ENCODE measurements at places on chromosomes 4 and X.

- no peak for DNase-seq
These were observed 1347.1 kb upstream of the PABPC4L start for GRCh38 chr4:135548711-135549110.

GRCh38 chrX:24934279-24934678 lies 81.5 kb downstream of the ARX start:
- DNase-seq, result no peak

GRCh38 chr4:172141025-172141424 lies 327.8 kb downstream of the GALNTL6 start:
- no peak for DNase-seq

DNA sequence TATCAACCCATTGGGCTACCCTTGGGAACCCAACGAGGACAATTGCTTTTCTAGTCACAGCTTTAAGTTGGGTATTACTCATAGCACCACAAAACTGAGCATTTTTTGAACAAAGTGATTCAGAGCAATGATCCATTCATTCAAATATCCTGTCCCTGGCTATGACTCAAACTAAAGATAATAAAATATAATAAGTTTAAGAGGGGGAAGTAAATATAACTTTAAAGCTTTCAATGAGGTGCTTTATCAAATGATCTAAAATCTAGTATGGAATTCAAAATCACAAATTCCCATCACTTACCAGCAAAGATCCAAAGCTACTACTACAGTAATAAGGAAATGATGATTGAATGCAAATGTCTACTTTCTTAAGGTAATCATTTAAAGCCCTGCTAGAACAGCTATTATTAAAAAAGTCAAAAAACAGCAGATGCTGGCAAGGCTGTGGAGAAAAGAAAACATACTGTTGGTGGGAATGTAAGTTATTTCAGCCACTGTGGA lies 39.8 kb upstream of the S100G start:
- no peak for DNase-seq

DNA sequence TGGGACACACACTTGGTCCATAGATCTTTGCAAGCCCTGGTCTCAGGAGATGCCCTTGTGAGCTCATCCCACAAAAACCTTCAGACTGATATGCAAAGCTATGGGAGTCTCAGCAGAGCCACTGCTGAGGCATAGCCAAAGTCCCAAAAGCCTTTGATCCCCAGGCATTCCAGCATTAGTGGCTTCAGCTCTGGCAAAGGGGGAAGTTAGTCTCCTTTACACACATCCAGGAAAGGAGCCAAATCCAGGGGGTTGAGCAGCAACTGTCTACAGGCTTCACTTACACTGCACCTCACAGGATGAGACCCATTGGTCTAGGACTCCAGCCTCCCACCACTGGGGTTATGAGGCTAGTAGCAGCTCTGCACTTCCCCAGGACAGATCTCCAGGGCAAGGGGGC lies 14.0 kb downstream of the PF4 start:
- no peak for DNase-seq

DNA sequence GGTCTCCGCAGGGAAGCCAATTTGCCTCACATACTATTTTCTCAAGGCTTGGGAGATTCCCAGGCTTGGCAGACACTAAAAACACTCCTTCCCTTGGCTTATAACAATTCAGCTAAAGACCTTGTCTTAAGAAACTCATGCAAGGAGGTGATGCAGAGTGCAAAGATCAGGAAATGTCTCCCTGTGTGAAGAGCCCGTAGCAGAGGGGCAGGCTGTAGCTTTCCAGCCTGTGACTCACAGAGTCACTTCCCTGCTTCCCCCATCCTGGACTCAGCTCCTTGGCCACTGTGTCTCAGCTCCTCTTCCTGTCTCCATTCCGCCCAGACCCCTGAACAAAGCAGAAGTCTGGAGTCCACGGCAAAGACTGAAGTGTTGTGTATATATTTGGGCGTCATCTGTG lies 56.1 kb downstream of the KDR start:
- DNase-seq, result no peak

DNA sequence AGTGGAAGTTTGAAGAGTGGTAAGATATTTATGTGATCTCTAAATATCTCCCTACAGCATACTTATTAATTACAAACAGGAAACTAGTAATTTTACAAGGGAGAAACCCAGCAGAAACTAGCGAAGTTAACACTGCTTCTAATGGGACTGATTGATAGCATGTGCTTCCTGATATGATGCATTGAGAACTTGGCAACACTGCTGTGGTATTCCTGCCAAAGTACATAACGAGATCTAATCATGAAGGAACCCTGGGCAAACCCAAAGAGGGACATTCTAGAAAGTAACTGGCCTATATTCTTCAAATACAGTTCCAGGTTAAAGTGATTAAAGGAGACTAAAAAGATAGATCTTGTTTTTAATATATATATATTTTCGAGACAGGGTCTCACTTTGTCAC lies 4.6 kb upstream of the GPR34 start:
- no peak for DNase-seq

- no peak for DNase-seq
These were observed 93.6 kb downstream of the GPR143 start for GRCh38 chrX:9671998-9672397.

GRCh38 chr4:47406408-47406807 lies 57.1 kb downstream of the COMMD8 start:
- DNase-seq, result peak; percentile 3

GRCh38 chrX:150643271-150643670 lies 49.9 kb upstream of the MTMR1 start:
- DNase-seq, result no peak

DNA sequence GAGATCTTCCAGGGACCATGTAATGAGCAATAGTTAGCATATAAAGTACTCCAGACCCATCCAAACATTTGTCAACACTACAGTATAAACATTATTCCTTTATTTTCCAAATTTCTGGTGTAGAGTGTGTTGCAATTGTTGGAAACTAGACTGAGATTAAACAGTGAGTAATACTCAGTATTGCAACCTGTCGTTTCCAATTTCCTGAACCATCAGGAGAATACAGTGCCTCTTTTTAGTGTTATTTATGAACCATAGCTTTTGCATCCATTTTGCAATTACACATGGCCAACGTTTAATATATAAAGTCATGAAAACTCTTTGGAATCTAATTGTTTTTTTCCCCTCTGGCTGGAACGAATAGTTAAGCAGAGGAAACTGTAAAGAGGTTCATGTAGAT lies 58.3 kb upstream of the DHRSX start:
- no peak for DNase-seq

DNA sequence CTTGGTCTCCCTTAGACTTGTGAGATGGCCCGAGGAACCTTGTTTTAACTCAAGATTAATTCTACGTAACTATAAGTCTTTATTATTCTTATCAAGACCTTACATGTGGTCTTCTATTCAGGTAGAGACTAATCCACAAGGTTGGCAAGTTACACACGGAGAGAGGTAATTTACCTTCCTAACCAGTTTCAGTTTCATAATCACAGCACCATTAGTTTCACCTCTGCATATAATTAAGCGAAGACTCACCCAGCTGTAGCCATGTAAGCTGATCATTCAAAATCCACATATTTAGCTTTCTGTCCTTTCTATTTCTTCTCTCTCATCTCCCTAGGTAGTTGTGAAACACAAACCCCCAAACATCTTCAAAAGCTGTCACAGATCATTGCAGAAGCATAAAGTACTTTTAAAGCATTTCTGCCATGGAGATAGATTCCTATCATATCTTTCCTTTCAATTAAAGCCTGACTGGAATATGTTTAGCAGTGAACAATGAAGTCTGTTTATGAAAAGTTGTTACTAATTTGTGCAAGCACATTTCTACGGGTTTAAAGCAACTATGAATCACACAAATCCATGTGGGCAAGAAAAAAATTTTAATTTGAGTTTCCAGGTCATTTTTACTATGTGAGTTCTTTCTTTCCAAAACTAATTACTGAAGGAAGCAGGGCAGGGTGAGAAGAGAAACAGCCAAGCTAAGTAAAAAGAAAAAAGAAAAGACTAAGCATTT lies 78.5 kb downstream of the BTC start:
- no peak for DNase-seq

DNA sequence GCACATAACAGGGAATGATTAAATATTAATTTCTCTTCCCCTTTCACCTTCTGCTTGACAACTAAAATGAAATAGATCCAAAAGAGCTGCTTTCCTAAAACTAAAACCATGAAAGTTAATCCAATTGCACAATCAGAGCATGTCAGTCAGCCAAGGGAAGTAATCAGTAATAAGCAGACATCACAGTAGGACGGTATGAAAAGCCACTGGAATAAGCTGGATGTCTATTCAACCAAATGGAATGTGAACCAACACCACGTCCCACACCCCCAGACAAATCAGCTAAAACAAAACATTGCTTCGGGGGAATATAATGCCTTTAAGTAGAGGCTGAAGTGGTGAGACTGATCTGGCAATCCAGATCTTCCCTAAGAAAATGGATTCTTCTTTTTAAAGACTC lies 859.4 kb upstream of the FTHL17 start:
- no peak for DNase-seq

DNA sequence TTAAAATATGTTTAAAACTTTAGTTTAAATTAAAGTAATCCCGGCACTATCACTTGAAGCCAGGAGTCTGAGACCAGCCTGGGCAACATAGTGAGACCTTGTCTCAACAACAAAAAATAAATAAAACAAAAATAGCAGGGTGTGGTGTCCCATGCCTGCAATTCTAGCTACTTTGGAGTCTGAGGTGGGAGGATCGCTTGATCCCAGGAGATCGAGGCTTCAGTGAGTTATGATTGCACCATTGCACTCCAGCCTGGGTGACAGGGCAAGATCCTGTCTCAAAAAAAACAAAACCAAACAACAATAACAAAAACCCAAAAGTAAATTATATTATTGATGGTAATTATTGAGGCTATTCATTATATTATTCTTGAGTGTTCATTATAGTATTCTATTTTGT lies 9.9 kb upstream of the PDLIM5 start:
- no peak for DNase-seq

DNA sequence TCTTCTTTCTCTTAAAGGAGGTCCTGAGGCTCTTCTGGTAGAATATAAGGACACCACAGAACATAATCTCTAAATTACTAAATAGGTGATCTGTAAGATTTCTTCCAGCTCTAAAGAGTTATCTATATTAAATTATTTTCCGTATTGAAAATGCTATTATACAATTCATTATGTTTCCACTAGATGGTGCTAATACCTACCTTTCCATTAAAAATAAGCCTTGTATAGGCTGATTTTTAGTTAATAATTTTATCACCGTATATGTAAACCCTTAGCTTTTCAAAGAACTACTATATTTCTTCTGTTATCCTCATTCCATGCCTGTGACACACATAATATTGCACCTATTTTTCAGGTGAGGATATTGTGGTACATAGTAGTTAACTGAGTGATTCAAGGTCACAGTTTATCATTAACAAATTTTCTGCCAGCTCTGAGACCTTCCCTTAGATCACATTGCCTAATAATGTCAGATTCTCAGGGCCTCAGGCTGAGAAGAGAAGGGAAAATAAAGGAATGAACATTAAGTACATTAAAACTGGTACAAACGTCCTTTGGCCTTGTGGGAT lies 138.8 kb downstream of the TEX11 start:
- DNase-seq, result peak; percentile 2

DNA sequence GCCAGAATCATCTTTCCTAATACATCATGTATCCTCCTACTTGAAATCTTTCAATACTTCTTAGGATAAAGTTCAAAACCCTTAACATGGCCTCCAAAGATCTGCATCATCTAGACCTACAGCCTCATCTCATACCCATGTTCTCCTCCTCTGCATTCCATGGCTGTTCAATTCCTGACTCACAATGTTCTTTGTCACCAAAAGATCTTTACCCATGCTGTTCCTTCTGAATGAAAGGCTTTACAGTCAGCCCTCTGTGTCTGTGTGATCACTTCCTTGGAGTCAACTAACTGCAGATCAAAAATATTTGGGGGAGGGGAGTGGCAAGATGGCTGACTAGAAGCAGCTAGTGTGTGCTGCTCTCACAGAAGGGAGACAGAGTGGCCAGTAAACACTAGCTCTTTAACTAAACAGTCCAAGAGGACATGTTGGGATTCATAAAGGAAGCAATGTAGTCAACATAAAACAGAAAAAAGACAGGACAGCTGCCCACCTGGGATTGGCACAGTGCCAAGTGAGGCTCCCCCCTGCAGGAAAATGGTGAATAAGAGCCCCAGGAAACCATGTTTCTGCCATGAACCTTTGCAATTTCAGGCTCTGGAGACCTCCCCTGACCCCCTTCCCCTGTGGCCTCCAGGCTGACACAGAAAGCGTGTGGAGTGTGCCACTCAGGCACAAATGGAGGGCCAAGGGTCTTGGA lies 31.9 kb downstream of the CBR4 start:
- DNase-seq, result no peak

DNA sequence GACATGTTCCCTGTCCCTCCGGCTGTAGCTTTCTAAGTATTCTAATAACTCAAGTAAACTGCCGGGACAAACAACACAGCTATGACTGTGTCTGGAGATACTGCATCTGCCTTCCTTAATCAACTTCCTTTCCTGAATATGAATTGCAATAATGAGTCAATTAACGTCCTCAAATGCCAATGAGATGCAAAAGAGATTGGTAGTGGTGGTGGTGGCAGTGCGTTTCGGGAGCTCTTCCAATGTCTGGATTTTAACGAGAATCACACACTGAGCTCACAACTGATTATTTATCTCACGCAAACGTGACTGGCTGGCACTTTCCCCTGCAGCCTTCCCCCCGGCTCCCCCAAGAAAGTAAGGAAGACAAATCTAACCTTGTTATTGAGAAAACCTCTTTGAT lies 226.1 kb upstream of the GK2 start:
- no peak for DNase-seq

GRCh38 chr4:109574443-109574850 lies 14.4 kb downstream of the MCUB start:
- DNase-seq, result no peak

DNA sequence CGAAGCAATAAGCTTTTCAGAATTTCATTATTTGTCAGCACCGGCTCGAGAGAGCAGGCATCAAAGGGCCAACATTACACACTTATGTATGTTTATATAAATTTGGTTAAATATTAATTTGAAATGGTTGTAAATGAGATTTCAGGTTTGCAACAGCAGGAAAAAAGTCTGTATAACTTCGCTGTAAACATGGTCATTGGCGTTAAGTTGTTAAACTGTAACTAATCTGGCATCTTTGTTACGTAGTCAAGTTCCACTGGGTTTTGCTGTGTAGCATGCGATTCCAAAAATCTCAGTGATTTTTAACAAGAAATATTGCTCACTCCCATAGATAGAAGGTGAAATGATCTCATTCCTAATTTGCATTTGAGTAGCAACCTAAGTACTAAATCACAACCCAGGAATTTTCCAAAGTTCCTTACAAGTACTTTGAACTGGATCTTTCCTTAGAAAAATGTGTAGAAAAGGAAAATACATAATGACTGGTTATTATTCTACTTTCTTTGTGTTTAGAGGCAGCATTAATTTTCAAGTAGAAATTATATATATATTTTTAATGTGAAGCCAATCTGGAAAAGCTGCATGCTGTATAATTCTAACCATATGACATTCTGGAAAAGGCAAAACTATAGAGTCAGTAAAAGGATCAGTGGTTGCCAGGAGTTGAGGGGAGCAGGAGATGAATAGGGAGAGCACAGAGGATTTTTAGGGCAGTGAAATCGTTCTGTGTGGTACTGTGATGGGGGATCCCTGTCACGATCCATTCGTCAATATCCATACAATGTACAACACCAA lies 222.1 kb downstream of the CBR4 start:
- no peak for DNase-seq

Measured in AML-193 (cell line).